ENCODE measurements at places on chromosomes 6 and 20.

DNA sequence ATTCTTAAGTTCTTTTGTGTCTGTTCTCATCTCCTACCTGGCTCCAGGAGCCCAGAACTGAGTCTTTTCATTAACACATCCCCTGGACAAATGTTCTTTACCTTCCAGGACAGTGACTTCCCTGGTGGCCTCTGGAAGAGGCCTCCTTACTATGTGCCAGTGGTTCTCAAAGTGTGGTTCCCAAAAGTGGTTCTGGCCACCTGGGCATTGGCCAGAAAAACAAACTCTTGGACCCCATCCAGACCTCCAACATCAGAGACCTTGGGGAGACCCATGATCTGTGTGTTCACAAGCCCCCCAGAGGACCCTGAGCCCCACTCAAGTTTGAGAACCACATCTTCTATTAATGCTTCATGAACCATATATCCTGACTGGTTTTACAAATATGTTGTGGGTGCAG is 7.2 kb upstream of the VSX1 start:
- DNase-seq = no peak

- DNase-seq = no peak
These were observed 512.5 kb downstream of the BCKDHB start for GRCh38 chr6:80618953-80619352.

DNA sequence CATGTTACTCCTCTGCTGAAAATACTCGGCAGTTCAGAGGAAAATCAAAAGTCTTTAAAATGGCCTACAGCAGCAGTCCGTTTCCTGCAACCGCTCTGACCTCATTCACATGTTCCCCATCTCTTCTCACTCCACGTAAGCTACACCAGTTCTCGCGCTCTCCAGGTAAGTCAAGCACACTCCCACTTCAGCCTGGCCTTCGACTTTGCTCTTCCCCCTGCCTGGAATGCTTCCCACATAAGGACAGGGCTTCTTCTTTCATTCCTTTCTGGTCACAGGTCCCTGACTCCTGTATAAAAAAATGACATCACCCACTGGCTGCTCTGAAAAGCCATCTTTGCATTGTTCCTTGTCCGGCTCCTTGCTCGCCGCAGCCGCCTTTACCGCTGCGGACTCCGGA is 42.7 kb downstream of the MGME1 start:
- DNase-seq = no peak

DNA sequence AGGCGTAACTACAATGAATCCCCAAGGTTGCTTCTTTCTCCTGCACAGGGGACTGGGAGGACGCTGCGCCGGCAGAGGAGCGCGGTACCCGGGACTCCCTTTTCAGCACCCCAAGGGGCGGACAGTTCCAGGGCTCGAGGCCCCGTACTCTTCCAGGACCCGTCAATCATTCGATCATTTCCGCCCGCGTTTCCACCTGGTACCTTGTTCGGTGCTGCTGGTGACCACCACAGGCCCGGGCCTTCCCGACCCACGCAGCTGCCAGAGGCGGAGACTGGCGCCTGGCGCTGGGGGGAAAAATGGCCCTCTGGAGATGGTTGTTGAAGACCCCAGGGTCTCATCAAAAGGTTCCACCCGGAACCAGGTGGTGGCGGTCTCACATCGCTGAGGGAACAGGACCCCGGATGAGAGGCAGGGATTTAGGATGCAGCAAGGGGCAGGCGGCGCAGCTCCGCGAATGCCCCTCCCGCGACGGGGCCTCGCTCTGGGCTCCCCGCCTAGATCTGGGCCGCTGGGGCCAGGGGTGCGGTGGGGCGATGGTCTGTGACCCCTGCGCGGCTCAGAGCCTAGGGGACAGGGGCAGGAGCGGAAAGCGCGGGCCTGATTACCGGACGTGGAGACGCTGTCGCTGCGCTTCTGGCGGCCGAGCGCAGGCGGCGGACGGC is 744 bp downstream of the VSX1 start:
- peak; percentile 69 for DNase-seq

GRCh38 chr6:32087574-32088486 is 21.3 kb downstream of the TNXB start:
- DNase-seq = peak; percentile 88

GRCh38 chr20:8946036-8946940 is 122.6 kb upstream of the PLCB4 start:
- no peak for DNase-seq

DNA sequence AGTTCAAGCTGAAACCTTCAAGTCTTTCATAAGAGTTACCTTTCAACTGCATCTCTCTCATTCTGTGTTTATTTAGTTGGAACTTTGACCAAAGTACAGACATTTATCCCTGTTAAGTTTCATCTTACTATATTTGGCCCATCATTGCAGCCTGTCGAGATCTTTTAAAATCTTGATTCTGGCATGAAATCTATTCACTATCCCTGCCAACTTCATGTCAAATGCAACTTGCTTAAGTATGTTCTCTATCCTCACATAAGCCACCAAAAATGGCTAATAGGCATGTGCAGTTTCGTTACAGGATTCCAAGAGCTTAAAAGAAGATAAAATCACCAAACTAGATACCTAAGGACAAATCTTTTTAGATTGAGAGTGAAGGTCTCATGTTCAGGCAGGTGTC is 117.5 kb upstream of the KCNQ5 start:
- DNase-seq = no peak

Data from activated CD4-positive, alpha-beta T cell treated with anti-CD3 and anti-CD28 coated beads for 48 hours (primary cell).